ENCODE measurements at places on chromosomes 5 and 9.

- DNase-seq, result no peak
Observed at GRCh38 chr5:65026816-65027548, 258.3 kb downstream of the CWC27 start.

DNA sequence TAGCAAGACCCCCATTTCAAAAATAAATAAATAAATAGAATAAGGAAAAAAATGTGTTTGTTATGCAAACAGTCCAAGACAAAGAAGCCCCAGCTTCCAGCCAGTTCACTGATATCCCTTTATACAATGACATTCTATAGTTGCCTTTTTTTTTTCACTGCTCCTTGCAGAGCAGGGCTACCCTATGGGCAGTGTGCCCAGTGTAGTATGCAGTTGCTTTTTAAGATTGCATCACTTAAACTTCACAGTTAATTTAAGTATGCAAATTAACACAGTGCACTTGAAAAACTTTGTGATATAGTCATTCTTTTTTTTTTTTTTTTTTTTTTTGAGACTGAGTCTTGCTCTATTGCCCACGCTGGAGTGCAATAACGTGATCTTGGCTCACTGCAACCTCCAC, 40.8 kb upstream of the ARRDC3 start:
- no peak for DNase-seq

GRCh38 chr9:1100201-1100600, 50.0 kb downstream of the DMRT2 start:
- DNase-seq, result no peak

GRCh38 chr9:69485466-69485865, 160.5 kb downstream of the ENTREP1 start:
- DNase-seq, result no peak

DNA sequence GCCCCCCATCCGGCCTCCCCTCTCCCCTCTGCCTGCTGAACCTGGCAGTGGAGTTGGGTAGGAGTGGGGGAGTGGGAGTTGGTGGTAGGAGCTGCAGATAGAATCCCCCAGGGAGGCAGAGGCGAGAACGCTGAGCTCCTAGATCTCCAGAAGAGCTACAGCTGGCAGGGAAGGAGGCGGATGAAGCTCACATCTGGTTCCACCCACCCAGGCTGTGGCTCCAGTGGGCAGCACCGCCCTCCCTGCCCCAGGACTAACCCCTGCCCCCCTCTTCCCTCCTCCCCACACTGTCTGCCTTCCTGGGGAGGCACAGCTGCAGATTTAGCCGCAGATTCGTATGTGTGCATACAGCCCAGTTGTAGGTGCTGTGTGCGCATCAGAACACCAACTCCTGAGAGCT, 34.2 kb downstream of the C9orf50 start:
- DNase-seq, result no peak

GRCh38 chr5:107634981-107635848, 35.5 kb downstream of the EFNA5 start:
- DNase-seq, result no peak

DNA sequence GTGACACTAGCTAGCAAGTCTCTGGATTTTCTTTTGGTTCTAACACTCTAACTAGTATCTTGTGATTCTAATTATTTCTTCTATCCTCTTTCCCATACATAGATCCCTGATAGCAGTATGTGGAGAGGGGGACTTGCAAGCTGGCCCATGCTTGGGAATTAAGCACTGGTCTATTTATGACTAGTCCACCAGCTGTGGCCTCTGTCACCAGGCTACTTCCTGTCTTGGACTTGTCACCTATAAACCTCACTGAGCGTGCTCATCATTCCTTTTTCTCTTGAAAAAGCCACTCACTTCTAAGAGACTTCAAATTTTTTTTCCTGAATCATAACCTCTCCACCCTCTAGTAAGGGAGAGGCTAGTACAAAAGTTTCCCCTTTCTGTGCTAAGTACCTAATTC, 32.3 kb upstream of the MAMDC2 start:
- no peak for DNase-seq

GRCh38 chr5:176536132-176536901, 885 bp downstream of the RNF44 start:
- DNase-seq, result peak; percentile 80

GRCh38 chr9:93465855-93466254, 12.5 kb upstream of the FAM120AOS start:
- peak; percentile 17 for DNase-seq
